Muscle of leg (tissue), 16 donors: ENCODE measurements at places on chromosomes 13 and 19. TPM values are rescaled to one million over a fixed set of nuclear protein-coding genes. Genes with fewer than 3 reads are reported as not detected.

GRCh38 chr19:34335914-34336313 is 29.1 kb upstream of the GPI start:
- H3K27ac ChIP-seq, result no peak overlapping the region
- DNase-seq, result no peak
- peaks cover 47% of the 10 kb centered on the region for H3K36me3 ChIP-seq
- no peak overlapping the region for H3K4me3 ChIP-seq

GRCh38 chr13:72145383-72145782 is 278.4 kb upstream of the DACH1 start:
- no peak overlapping the region for H3K4me3 ChIP-seq
- H3K4me1 ChIP-seq, result no peaks in the 10 kb centered on the region
- no peaks in the 10 kb centered on the region for H3K36me3 ChIP-seq
- DNase-seq, result no peak

MBD3L3 gene
- polyA plus RNA-seq, result not detected

- no peak for DNase-seq
- H3K36me3 ChIP-seq, result no peaks in the 10 kb centered on the region
- peaks cover 3% of the 10 kb centered on the region for H3K4me1 ChIP-seq
Measured at GRCh38 chr19:30173593-30174356, 198.4 kb upstream of the ZNF536 start.

- DNase-seq, result no peak
- H3K36me3 ChIP-seq, result no peaks in the 10 kb centered on the region
- H3K4me1 ChIP-seq, result peaks cover 29% of the 10 kb centered on the region
- no peak overlapping the region for H3K4me3 ChIP-seq
Measured at GRCh38 chr19:45595814-45596213, 6.2 kb downstream of the GPR4 start.

DNA sequence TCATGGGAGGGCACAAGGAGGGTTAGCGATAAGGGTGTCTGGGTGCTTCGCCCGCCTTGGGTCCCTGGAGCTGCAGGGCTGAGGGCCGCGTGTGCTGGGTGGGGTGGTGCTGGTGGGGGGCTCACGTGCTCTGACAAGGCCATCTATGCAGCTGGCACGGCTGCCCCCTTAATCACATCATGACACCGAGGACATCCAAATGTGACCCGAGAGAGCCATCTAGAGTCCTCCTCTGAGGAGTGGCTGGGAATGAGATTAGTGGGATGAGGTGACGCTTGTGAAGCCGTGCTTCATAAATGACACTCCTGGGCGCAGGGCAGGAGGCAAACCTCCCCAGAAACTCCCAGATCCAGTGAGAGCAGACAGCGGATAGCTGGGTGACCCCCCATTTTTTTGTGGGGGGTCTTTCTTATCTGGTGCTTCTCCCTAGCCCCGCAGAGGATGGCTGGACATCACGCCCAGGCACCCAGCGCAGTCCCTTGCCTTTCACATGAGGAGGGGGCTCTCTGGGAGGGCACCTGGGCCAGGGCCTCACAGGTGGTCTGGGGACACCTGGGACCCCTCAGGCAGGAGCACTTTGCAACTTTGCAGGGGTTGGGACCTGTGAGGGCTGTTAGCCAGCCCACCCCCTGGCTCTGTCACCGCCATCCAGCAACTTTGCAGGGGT is 6.6 kb downstream of the FZR1 start:
- no peaks in the 10 kb centered on the region for H3K27me3 ChIP-seq
- H3K4me3 ChIP-seq, result no peak overlapping the region
- peaks cover 22% of the 10 kb centered on the region for H3K4me1 ChIP-seq
- no peak for DNase-seq

DNA sequence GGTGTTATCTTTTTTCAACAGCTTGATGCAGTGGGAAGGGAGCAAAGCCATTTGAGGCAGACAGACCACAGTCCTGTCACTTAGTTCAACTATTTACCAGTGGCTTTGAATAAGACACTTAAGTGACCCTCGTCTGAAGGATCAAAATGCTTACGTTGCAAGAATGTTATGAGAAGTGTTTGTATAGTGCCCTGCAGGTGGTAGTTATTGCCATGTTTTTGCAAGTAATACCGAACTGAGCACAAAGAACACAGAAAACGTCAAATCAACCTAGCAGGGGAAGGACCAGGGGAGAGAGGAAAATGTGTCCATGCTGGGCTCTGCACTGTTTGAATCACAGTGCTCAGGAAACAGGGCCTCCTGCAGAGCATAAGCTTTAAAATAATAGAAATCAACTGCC is 2.8 kb downstream of the SOHLH2 start:
- no peak overlapping the region for H3K4me3 ChIP-seq
- no peak overlapping the region for H3K27ac ChIP-seq
- peaks cover 5% of the 10 kb centered on the region for H3K4me1 ChIP-seq
- H3K27me3 ChIP-seq, result no peaks in the 10 kb centered on the region

MCF2L gene
- 25.5 TPM for polyA plus RNA-seq

GRCh38 chr13:80052286-80052685 is 288.6 kb downstream of the SPRY2 start:
- no peak overlapping the region for H3K4me3 ChIP-seq
- DNase-seq, result no peak
- H3K27me3 ChIP-seq, result no peaks in the 10 kb centered on the region
- H3K36me3 ChIP-seq, result no peaks in the 10 kb centered on the region
- H3K27ac ChIP-seq, result no peak overlapping the region

- peak; percentile 45 for DNase-seq
- no peak overlapping the region for H3K4me3 ChIP-seq
- peaks cover 3% of the 10 kb centered on the region for H3K4me1 ChIP-seq
Measured at GRCh38 chr13:95494082-95494681, 58.3 kb upstream of the CLDN10 start.
